ENCODE measurements at places on chromosomes 2 and 18.

DNA sequence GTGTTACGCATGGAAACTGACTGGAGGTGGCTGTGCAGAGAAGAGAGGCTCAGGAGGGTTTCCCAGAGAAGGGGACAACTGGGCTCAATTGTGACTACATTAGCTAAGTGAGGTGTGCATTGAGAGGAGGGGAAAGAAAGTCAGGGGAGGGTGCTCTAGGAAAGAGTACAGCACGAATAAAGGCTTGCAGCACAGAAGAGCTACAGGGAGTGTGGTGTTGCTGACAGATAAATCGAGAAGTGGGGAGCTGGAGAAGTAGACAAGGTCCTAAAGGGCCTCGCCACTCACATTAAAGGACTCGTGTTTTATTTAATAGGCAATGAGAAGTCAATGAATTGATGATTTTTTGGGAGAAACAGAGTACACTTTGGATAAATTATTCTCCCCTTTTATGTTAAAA is 65.7 kb upstream of the CTAGE1 start:
- DNase-seq, result no peak

DNA sequence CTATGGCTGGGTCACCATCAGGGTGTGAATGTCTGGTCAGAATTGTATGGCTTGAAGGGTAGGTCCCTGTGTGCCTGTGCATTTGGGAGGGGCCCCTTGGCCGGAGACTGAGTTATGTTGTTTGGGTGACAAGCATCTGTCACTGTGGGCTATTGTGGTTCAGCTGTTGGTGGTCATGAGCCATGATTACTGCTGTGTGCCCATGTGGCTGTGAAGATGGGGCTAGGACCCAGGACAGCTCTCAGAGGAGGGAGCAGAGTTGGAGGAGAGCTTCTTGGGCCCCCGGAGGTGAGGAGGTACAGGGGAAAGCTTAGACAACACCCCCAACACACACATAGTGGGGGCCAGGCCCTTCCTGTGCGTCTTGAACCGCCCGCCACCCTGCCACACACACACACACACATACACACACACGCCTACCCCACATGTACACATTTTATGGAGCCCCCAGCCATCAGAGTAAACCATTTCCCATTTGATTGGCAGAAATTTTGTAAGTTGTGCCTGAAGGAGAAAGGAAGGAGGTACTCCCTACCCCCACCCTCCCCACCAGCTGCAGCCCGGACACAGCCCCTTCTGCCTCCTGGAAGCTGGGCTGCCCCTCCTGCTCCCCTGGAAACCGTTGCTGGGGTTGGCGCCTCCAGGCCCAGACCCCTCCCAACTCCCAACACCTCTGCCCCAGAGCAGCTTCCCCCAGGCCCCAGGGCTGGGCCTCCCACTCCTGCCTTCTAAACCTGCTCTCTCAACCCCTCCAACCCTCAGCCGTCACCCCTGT is 2.0 kb downstream of the GAREM2 start:
- DNase-seq, result no peak

- no peak for DNase-seq
These were observed 13.4 kb upstream of the MAP3K2 start for GRCh38 chr2:127400897-127401756.

GRCh38 chr2:229910147-229910831 is 11.5 kb downstream of the TRIP12 start:
- DNase-seq, result no peak

GRCh38 chr2:66101206-66101605 is 333.7 kb upstream of the MEIS1 start:
- no peak for DNase-seq

DNA sequence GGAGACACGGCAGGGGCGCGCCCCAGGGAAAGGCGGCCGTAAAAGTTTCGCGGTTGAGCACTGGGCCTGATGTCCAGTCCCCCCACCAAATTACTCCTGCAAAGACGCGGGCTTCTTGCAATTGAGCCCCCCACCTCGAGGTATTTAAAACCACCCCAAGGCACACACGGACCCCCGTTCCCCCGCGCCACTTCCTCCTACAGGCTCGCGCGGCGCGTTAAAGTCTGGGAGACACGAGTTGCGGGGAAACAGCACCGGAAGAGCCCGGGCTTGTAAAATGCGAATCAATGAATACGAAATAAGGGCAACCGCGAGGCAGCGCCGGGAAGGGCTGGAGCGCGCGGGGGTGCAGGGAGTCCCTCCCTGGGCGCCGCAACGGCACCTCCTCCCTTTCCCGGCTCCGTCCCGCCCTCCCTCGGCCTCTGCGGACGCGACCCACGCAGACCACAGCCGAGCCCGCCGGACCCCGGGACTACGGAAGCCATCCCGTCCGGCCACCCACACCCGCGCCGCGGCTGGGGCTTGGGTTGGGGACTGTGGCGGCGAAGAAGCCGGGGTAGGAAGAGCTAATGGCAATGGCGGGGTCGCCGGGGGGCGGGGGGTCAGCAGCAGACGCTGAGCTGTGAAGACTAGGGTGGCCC is 918 bp upstream of the NETO1 start:
- DNase-seq, result no peak
